ENCODE measurements at places on chromosomes 12 and 14. TPM values are rescaled to one million over a fixed set of nuclear protein-coding genes. Genes with fewer than 3 reads are reported as not detected.

The GYS2 gene
- not detected for total RNA-seq

The TPI1 gene
- total RNA-seq, result 290 TPM

The LIN52 gene
- 9.1 TPM for total RNA-seq

The NUMB gene
- 55.5 TPM for total RNA-seq

The SLC15A4 gene
- 28.2 TPM for total RNA-seq

The KRT3 gene
- total RNA-seq, result not detected

The NRIP2 gene
- total RNA-seq, result 0.33 TPM

The PMEL gene
- total RNA-seq, result not detected

The SYNE3 gene
- total RNA-seq, result 11.8 TPM

The SERPINA12 gene
- total RNA-seq, result not detected

The SLCO1B3 gene
- not detected for total RNA-seq

The TAS2R9 gene
- total RNA-seq, result not detected

The ATG14 gene
- total RNA-seq, result 19.3 TPM

The AMIGO2 gene
- 59.2 TPM for total RNA-seq

The SERPINA9 gene
- not detected for total RNA-seq

The GPR84 gene
- not detected for total RNA-seq

Measured in sigmoid colon (tissue), 7 donors.